ENCODE measurements at places on chromosomes 5 and 9.

DNA sequence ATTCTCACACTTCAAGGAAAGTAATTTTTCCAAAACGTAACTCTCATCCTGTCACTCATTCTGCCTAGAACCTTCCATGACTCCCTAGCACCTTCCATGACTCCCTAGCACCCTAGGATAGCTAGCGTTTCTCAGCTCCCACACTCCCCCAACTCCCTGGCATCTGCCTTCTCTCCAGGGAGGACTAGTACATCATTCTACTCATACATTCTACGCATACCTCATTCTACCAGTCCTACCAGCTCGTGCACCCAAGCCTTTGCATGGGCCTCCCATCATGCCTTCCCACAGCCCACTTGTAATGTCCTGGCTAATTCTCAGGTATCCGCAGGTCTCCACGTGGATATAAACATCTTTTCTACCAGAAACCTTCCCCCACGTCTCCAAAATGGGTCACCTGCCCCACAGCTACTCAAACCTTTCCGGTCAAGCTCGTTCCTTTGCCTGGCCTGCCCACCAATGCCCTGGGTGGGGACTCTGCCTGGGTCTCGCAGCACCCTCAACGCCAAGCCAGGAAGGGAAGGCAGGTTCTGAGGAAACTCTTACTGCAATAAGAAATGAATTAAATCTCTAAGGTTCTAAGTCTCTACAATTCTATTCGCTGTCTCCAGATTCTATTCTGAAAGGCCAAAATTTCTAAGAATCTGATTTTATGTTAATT, 930 bp downstream of the ANKS6 start:
- DNase-seq, result no peak
- H3K36me3 ChIP-seq, result peaks cover 14% of the 10 kb centered on the region
- H3K27ac ChIP-seq, result no peak overlapping the region

DNA sequence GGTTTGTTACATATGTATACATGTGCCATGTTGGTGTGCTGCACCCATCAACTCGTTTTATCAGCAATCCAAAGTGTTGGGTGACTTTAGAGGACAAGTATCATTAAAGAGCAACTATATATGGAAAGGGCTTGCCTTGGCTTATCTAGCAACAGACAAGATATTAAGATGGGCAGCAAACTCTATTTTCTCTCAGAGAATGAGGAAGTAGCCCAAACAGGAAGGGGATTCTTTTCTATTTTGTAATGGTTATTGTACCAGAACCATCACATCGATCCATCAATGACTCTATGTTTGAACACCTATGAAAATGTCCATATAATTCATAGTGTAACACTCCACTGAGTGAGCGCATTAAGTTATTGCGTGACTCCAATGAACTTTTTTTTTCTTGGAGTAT, 260.1 kb upstream of the SLC24A2 start:
- H3K4me3 ChIP-seq, result no peak overlapping the region

DNA sequence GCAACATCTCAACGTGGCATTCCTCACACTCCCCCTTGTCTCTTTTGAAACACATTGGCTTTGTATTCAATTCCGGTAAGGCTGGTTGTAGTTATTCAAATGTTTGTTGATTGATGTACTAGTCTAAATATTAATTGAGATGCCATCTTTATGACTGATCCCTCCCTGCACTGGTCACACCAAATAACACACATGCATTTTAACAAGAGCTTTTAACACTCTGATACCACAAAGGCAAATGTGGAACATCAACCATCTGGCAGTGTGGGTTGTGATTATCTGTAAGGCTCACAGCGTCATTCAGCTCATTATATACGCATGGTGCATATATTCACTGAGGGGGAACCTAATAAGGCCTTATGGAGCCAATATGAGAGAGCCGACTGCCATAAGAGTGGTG, 305.0 kb downstream of the TENT4A start:
- H3K27ac ChIP-seq, result no peak overlapping the region
- H3K36me3 ChIP-seq, result no peaks in the 10 kb centered on the region
- H3K27me3 ChIP-seq, result no peaks in the 10 kb centered on the region
- no peak overlapping the region for H3K4me3 ChIP-seq
- DNase-seq, result no peak

- no peaks in the 10 kb centered on the region for H3K36me3 ChIP-seq
- DNase-seq, result no peak
- H3K4me1 ChIP-seq, result no peaks in the 10 kb centered on the region
- no peak overlapping the region for H3K4me3 ChIP-seq
These were observed 283.8 kb downstream of the CD180 start for GRCh38 chr5:66912787-66913186.
